Pons (tissue), 1 donor: ENCODE measurements at places on chromosomes 7 and 10.

GRCh38 chr7:119090851-119091250, 866.3 kb downstream of the ANKRD7 start:
- no peak for DNase-seq

GRCh38 chr7:22548313-22548712, 48.3 kb upstream of the STEAP1B start:
- DNase-seq = no peak

GRCh38 chr10:50832171-50832751, 53.2 kb downstream of the A1CF start:
- DNase-seq = no peak

- DNase-seq = no peak
Observed at GRCh38 chr7:123901101-123901500, 23.9 kb upstream of the SPAM1 start.

- peak; percentile 53 for DNase-seq
Observed at GRCh38 chr10:68348265-68348741, 15.6 kb upstream of the PBLD start.

DNA sequence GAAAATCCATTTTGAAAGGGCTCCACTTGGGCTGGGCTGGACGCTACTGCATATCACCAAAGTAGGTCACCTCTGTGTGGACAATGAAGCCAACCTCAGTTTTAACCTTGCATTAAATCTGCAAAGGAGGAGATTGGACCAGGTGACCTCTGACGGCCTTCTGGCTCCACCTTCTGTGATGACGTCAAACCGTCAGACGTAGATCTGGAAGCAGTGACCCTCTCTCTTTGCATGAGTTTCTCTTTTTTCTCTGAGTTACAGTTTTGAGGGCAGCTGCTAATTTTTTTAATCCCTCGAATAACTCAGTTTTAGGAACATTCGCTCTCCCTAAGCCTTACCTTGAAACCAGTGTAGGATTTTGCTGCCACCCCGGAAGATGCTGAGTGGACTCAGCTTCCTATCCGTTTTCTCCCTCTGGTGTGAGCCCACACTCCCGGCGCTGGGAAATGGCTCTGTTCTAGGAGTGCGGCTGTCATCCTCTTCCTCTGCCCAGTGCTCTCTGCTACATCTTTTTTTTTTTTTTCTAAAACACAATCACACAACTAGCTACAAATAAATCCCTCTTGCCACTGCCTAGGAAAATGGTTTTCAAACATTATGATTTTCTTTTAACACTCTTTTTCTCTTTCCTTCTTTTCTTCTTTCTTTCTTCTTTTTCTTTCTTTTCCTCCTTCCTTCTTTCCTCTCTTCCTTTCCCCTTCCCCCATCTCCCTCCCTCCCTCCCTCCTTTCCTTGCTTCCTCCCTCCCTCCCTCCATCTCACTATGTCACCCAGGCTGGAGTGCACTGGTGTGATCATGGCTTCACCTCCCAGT, 27.7 kb upstream of the NMT2 start:
- DNase-seq = no peak

DNA sequence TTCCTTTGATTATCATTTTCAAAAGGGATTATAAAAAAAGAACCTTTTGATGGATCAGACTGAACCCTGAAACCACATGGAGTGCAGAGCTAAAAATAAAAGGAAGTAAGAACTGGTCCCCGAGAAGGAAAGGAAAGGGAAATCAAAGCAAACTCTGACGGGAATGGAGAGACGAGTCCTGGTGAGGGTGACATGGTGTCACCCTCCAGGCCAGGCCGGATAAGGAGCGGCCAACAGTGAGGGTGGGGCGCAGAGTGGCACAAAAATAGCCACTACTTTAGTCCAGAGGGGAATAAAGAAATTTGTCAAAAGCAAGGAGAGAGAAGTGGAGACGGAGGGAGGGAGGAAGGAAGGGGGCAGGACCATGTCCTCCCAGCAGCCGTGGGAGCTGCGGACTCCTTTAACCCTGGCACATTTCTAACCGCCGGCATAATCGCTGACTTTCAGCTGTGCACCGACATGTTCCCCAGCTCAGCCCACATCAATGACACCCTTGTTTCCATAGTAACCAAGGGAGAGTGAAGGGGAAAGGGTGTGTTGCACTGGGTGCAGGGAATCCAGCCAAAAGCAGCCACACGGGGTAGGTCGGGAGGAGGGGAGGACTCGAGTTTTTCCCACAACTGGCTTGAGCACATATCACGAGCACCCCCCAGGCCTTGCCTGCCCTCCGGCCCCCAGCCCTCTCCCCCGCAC, 29.7 kb downstream of the TRIM8 start:
- peak; percentile 82 for DNase-seq

DNA sequence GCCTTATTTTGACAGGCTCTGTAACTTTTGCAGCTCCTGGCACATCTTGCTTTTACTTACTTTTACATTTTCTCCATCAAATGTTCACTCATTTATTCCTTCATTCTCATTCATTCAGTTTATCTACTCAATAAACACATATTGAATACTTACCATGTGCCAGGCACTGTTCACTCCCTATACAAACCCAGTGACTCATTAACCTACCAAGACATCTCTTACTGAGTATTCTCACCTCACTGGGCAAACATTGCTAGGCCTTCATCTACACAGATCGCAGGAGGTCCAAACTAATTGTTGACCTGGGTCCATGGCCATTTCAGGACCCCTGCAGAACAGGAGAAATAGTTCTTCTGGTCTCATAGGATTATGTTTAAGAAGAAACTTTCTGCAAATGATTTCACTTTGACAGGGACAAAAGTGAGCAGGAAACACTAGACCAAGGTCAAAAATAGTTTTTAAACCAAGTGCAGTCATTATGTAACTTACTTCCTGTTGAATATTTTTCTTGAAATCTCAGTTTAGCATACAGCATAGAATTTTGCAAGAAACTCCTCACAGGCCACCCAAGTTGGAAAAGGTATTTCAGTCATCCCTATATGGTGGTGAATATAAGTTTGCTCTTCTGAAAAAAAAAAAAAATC, 17.6 kb downstream of the SLC26A4 start:
- DNase-seq = no peak

- DNase-seq = peak; percentile 37
Observed at GRCh38 chr10:17847585-17848296, 38.6 kb downstream of the MRC1 start.

DNA sequence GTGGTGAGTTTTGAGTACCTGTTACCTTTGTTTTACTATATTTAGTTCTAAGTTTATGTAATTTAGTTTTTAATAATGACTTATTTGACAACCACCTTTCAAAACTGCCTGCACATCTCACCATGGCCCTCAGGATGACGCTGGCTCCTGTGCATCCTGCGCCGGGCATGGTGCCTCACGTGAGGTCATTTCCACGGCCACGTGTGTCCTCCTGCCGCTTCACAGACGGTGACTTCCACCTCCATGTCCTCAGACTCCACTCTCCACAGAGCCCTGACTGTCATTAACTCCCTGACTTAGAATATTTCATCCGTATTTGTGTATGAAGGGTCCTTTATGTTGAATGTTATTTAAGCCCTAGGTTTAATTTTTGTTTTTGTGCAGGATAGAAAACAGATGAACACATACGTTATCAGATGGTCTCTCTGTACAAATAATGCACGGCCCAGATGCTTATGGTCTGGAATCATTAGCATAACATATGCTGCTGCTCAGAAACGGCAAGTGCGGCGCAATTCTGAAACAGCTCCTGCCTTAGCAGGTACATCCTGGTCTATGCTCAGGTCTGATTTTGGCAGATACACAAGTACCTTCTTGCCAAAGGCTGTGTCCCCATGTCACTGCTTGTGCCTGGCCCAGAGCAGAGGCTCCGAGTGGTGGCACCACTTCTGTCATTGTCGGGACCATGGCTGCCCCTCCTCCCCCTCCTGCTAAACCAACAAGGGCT, 155.8 kb downstream of the WDR37 start:
- no peak for DNase-seq

- no peak for DNase-seq
Observed at GRCh38 chr10:83516788-83517187, 622.5 kb upstream of the GHITM start.

- DNase-seq = no peak
Observed at GRCh38 chr10:76315240-76315639, 883.8 kb downstream of the LRMDA start.

- DNase-seq = no peak
Observed at GRCh38 chr7:148916186-148916585, 32.1 kb upstream of the EZH2 start.

GRCh38 chr7:45623740-45624391, 49.7 kb downstream of the ADCY1 start:
- DNase-seq = no peak

GRCh38 chr7:15820319-15820718, 133.8 kb upstream of the MEOX2 start:
- no peak for DNase-seq

GRCh38 chr10:86486856-86487255, 34.7 kb downstream of the WAPL start:
- no peak for DNase-seq

DNA sequence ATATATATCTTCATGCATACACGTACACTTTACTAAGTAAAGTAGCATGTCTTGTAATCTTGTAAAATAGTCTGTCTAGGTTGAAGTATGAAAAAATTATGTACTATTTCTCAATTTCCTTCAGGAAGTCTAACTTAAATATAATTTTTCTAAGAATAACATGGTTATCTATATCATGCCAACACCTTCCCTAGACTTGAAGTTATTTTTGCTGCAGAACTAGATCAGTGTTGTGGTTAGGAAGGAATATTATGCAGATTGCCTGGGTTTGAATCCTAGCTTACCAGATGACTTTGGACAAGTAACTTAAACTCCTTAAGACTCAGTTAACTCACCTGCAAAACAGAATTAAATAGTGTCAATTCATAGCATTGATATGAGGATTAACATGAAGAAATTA, 142.2 kb upstream of the SEMA3A start:
- no peak for DNase-seq

DNA sequence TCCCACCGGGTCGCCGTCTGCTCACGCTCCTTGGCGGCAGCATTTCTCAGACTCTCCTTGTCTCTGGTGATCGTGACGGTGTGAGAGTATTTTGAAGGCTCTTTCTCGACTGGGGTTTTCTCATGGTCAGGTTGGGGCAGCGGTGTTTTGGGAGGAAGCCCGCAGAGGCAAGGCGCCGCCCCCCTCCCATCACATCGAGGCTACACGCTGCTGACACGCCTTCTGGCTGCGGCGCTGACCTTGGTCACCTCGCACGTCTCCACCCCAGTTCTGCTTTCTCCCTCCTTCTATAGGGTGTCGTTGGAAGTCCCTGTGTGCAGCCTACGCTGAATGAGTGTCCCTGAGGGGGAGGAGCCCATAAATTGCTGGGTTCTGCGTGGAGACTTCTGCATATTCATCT, 55.2 kb downstream of the GLRX3 start:
- no peak for DNase-seq

- DNase-seq = no peak
Observed at GRCh38 chr7:149147752-149148653, 750 bp downstream of the ZNF398 start.

DNA sequence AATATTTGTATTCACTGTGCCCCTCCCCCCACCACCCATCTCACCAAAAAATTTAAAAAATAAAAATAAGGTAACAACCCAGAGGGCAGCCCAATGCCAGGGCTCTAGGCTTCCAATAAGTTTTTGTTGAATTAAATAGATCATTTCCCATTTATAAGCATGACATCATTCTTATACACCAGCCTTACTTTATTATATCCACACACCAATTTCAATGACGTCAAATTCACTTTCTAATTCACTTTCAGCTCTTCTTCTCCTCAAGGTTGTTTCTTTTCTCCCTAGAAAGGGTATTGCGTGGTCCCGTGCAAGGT, 1.2 kb upstream of the DKK1 start:
- no peak for DNase-seq

DNA sequence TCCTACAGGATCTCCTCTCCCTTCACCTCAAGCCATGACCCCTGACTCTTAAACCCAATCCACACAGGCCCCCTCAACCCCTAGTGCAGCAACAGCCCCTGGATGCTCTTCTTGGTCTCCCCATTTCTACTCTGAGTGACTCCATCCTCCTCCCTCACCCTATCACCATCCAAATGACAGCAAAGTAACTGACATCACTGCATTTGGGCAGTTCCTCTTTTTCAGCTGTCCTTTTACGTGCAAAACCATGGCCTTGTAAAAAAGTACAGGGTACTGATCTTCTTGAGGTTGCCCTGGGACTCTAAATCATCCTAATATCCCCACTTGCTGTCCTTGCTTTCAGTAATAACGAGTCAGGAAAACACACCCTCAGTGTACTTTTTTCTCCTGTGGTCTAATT, 454.9 kb downstream of the ADRA2A start:
- DNase-seq = no peak

- no peak for DNase-seq
Observed at GRCh38 chr10:5460468-5461202, 38.7 kb downstream of the CALML5 start.

- no peak for DNase-seq
Observed at GRCh38 chr7:27575613-27576012, 87.1 kb downstream of the HIBADH start.

DNA sequence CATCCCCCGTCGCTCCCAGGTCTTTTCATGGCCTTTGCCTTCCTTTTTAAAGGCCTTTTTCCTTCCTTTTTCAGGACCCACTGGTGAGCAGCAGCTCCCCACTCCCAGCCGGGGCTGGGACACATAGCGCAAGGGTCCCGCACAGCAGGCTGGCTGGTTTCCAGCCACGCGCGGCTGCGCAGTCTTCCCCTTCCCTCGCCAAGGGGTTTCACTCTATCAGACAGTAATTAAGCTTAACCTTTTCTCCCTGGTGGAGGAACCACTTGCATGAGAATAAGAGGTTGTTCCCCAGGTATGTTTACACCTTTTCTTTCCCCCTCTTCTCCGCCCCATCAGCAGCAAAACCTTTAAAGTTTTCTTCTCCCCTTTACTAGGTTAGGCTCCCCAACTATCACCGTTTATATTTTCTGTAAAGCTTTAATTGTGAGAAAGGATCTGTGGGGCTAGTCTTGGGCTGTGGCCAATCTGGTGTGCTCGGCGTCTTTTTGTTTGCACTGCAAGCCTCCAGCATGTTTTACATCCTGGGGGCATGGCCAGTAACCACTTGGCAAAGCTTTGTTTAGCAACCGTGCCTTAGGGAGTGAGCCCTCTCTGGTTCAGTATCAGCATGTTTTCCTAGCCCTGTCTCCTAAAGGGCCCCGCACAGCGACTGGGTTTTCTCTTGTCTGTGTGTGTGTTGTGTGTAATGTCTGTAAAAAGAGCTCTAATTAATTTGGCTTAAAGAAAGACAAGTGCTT, 219.6 kb downstream of the PHF14 start:
- no peak for DNase-seq

DNA sequence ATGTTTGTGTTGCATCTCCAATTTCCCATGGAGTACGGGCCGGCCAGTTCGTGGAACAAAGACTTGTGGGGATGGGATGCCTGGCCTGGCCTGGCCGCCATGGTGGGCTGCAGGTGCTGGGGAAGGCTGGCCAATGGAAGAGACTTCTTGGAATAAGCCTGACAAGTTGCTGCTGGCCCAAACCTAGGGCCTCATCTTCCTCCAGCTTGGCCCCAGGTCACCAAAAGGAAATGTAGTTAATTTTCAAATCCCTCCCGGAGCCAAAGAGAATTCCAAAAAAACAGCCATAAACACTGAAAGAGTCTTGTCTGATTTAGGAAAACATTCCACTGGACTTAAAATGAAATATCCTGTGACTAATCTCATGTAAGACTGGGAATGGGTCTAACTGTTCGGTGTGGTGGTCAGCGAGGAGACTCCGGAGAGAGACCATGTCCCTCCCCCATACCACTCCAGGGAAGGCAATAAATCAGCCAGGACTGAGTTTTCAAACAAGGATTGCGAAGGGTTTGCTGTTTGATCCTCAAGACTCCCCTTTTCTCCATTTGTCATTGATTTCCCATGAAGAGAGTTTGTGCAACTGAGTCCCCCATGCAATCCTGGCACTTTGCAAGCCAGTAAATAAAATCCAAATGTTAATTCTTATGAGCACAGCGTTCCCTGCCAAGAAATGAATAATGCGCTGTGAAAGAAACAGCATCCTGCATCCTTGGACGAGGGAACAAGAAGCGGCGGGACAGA, 128.7 kb upstream of the HABP2 start:
- DNase-seq = no peak
